ENCODE measurements at places on chromosomes 12 and 14. TPM values are rescaled to one million over a fixed set of nuclear protein-coding genes. Genes with fewer than 3 reads are reported as not detected.

Gene BEST3
- polyA plus RNA-seq, result not detected

Gene SMCO2
- polyA plus RNA-seq, result 0.09 TPM

Gene MRPL52
- polyA plus RNA-seq, result 66.7 TPM

Gene SIX6
- polyA plus RNA-seq, result not detected

Gene C3AR1
- 0.13 TPM for polyA plus RNA-seq

Gene SIX1
- polyA plus RNA-seq, result 3.2 TPM

Gene OASL
- polyA plus RNA-seq, result 0.49 TPM

All from BJ (cell line).